ENCODE measurements at places on chromosomes 5 and 9.

- DNase-seq, result no peak
These were observed 229.8 kb downstream of the DRD1 start for GRCh38 chr5:175214152-175214551.

DNA sequence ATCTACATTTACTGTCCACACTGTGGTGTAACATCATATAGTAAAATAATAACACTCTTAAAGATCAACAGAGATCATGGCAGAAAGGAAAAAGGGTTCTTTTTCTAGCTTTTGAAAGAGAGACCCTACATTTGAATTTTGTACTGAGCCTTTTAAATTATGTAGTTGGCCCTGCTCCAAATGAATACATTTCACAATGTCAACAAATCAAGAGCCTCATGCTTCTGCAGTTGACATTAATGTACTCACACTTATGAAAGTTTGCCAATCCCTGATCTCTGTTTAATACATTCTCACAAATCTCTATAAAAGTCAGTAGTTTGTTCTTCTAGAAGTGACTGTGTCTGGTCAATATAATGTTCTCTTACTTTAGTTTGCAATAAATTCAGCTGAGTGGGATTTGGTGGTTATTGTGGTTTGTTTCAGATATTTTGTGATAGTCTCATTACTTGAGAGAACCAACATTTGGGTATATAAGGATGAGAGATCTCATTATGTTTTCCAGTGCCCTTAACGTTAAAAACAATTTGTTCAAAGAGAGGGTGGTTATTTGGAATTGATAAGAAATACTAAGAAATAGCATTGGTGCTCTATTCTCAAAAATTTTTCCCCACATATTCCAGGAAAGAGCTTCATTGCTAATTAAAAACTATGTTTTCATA is 277.8 kb upstream of the FTMT start:
- no peak for DNase-seq

- DNase-seq, result no peak
These were observed 367.3 kb downstream of the TUSC1 start for GRCh38 chr9:25310961-25311360.

- no peak for DNase-seq
These were observed 94.3 kb upstream of the DAB2 start for GRCh38 chr5:39519079-39519478.

DNA sequence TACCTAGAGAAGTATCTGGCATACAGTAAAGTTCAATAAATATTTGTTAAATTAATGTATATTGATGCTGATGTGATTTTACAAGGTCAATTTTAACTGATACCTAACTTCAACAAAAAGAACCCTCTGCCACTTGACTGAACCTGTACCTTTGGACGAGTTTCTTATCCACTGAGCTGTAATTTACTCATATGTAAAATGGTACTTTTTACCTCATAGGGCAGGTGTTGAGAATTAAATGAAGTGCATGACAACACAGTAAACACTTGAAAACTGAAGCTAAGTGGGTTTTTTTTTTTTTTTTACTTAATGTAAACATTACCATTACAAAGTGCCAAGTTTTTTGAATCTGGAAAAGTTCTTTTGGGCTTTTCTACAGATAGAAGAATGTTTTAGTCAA is 15.4 kb downstream of the NIPSNAP3B start:
- DNase-seq, result no peak
